ENCODE measurements at places on chromosomes 2 and 18.

DNA sequence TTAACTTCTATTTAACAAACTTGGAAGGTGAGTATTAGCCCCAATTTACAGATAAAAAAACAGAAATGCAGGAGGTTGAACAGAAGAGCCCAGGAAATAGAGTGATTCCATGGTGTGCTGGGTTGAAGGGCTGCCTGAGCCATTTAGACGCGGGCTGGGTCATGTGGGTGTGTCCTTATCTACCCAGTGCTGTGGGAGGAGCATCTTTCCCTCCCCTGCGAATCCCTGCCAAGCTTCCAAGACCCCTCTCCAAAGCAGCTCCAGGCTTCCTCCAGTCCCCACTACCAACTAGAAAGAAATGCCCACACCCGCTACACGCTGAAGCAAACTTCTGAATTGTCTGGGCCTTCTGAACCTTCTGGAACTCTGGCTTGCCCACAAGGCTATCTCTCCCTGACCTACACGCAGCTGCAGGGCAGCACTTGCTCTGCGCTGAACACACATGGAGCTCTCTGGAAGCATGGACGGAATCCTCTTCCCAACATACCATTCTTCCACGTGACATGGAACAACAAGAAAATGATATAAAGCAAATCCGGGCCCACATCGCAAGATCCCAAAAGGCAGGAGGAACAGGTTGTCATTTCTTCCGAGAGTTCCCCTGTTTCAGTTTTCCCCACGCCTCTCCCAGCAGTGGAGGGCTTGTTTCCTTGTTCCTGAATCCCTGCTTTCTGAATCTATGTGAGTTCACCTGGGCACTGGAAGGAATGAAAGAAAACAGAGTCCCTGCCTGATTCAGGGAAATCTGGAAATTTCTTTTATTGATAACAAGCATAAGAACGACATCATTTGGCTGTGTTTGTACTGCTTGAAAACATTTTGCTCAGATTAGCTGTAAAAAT, 562.7 kb upstream of the ID2 start:
- DNase-seq = no peak

DNA sequence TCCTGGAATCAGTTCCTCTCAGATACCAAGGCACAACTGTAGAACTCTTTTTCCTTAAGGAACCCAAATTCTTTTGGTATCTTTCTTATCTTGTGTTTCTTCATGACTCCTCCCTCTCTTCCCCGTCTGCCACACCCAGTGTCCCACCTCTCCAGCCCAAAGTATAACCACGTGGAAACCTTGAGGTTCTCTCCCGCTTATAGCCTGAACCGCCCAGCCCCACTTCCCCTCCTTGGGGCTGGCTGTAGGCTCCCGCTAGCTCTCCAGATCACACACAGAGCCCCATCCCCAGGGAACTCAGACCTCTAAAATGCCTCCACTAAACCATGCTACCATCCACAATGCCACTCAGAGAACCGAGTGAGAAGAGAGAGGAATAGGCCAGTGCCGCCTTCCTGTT, 87.5 kb downstream of the MAPRE2 start:
- DNase-seq = no peak

DNA sequence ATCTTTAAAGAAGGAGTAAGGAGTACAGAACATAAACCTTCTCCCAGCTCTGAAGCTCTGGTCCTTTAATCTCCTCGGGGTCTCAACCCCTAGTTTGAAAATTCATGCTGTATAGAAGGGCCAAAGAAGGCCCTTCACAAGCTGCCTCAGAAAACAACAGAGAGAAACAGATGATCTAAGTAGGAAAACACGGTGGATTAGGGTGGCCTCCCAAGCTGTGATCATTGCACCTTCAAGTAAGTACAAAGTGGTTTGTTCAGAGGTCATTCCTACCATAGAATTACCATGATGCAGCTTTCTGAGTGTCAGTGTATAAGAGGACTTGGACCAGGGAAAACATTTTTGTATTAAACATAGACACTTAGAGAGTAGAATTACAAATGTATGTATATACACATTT, 10.9 kb downstream of the TMEM169 start:
- DNase-seq = no peak

DNA sequence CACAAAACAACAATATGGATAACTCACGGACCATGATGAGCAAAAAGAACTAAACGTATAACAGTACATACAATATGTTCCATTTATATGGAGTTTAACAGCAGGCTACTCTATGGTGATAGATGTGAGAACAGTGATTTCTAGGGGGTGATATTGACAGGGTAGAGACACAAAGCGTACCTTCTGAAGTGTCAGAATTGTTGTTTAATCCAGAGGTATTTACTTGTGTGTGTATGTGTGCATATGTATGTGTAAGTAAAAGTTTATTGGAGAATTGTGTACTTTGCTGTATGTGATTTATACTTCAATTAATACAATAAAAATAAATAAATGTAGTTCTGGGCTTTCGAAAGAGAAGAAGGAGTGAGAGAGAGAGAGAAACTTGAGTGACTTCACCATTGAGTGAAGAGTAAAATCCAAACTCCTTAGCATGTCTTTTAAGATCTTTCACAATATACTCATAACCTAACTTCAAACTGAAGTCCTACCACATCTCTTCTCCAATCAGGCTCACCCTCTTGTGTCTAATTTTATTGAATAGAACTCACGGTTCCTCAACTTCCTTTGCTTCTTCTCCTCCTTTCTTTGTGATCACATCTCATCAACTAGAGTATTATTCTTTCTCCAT, 126.0 kb upstream of the KLF7 start:
- no peak for DNase-seq

DNA sequence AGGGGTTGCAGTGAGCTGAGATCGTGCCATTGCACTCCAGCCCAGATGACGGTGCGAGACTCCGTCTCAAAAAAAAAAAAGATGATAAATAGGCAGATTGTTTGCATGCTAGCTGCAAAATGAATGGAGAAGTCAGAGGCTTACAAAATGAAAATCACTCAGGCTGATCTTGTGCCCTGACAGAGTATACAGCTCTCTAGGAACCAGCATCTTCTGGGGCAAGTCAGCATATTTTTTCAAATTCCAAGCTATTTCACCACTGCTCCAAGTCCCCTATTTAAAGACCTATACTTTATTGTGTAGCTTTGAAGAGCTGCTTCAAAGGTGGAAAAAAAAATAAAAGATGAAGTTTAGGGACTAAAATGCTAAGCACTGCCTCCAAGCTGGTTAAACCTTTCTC, 6.1 kb downstream of the E2F6 start:
- no peak for DNase-seq

DNA sequence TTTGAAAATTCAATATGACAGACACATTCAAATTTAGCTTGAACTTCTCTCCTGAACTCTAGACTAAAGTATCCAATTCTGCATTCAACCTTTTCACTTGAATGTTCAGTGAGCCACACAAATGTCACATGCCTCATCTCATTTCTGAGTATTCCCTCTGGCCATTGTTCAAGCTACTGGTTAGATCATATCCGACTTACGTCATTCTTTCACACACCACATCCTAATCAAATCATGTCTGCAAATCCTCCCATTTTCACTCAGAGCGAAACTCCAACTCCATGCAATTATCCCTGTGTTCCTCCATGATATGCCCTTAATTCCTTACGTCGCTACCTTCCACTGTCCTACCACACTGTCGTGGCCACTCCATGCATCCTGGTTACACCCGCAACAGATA, 425.1 kb downstream of the CBLN2 start:
- DNase-seq = no peak

- no peak for DNase-seq
Observed at GRCh38 chr2:233480490-233481202, 85.9 kb downstream of the USP40 start.

DNA sequence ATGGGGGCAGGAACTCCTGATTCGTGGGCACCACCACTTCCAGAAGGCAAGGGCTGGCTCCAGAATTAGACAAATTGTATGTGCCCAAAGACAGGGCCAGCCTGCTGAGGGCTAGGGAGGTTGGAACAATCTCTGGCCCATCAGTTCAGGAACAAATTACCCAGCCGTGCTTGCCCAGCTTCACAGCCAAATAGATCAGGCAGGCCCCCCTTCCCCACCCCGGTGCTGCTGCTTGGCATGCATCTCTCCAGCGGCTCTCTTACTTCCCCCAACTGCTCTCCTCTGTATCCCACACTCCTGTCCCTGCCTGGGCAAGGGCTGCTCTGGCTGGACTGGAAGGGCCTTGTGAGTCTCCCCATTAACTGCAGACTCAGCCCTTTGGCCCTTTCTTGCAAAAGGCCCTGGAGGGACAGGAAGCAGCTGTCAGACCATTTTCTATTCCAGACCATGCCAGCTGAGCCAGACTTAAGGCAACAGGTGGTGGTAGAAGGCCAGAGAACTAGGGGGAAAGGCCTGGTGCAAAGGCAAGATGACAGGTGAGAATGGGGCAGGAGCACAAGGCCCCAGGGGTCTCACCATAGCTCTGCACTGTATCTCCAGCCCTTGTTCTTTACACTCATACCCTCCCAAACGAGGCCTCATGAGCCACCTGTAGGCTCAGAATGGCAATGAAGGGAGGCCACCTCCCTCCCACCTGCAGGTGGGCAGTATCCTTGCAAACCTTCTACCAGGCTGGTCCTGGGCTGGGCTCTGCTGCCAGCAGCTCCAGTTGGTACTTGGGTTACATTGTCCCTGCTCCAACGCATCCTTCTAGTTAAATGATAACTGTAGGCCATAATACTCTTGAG, 30.7 kb upstream of the ACAA2 start:
- DNase-seq = no peak

DNA sequence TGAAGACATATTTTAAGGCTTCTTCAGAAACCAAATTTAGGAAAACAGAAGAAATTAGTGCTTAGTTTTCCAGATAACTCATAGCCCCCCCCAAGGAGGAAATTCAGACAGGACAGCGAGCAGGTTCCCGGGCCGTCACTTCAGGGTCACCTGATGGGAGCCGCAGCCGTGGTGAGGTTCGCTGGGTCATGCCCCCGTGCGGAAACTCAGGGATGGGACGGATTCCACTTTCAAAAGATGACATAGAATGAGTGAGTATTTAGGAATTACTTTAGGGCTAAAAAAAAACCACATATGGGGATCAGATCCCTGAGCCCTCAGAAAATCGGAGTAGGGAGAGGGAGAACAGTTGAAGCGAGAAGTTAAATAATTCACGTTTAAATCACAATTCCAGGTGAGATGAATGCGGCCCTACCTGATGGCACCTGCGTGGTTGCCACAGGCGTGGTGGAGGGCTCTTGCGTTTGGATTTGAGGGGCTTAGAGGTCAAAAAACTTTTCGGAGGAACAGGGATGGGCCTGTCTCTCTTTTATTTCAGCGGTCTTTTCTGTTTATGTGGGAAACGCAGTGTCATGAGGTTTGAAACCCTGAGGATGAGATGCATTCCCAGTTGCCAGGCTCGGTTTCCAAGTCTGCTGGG, 114.4 kb downstream of the NFATC1 start:
- DNase-seq = no peak

- no peak for DNase-seq
Observed at GRCh38 chr2:234558642-234559041, 61.8 kb upstream of the ARL4C start.

GRCh38 chr2:73489053-73489452, 103.4 kb downstream of the ALMS1 start:
- no peak for DNase-seq

- DNase-seq = no peak
Observed at GRCh38 chr2:119326938-119327337, 39.7 kb downstream of the C2orf76 start.

GRCh38 chr2:220077488-220077887, 450.1 kb downstream of the SLC4A3 start:
- DNase-seq = no peak

GRCh38 chr2:184472481-184472880, 125.8 kb upstream of the ZNF804A start:
- DNase-seq = no peak

GRCh38 chr2:171136024-171136423, 24.7 kb downstream of the TLK1 start:
- DNase-seq = no peak

GRCh38 chr2:86484385-86484784, 43.2 kb downstream of the KDM3A start:
- no peak for DNase-seq

- DNase-seq = no peak
Observed at GRCh38 chr18:24802456-24802855, 342.0 kb downstream of the HRH4 start.

GRCh38 chr2:38765149-38765548, 12.9 kb upstream of the GEMIN6 start:
- DNase-seq = no peak

GRCh38 chr2:72000110-72000509, 147.6 kb downstream of the CYP26B1 start:
- DNase-seq = no peak

- no peak for DNase-seq
Observed at GRCh38 chr2:237904831-237905599, 45.6 kb downstream of the RAMP1 start.

- no peak for DNase-seq
Observed at GRCh38 chr2:169772651-169773050, 26.0 kb upstream of the SSB start.

- DNase-seq = no peak
Observed at GRCh38 chr2:119536707-119537106, 7.5 kb upstream of the CFAP221 start.

- no peak for DNase-seq
Observed at GRCh38 chr2:41928526-41928925, 119.3 kb upstream of the PKDCC start.

DNA sequence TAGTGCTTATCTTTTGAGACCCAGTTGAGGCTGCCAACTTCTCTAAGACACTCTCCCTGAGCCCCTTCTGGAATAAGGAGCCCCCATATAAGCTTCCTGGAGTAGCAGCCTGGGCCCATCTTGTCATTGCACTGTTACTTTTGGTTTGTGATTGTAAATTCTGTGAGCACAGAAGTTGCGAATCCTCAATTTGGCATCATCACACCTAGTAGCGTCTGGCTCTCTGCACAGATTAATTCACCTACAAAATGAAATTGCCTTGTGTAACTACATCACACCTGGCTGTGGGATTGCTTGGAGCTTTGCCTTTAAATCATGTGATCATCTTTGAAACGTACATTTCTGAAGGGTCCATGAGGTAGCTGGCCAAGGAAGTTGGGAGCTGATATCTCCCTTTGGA, 193.2 kb upstream of the BCL2L11 start:
- no peak for DNase-seq

DNA sequence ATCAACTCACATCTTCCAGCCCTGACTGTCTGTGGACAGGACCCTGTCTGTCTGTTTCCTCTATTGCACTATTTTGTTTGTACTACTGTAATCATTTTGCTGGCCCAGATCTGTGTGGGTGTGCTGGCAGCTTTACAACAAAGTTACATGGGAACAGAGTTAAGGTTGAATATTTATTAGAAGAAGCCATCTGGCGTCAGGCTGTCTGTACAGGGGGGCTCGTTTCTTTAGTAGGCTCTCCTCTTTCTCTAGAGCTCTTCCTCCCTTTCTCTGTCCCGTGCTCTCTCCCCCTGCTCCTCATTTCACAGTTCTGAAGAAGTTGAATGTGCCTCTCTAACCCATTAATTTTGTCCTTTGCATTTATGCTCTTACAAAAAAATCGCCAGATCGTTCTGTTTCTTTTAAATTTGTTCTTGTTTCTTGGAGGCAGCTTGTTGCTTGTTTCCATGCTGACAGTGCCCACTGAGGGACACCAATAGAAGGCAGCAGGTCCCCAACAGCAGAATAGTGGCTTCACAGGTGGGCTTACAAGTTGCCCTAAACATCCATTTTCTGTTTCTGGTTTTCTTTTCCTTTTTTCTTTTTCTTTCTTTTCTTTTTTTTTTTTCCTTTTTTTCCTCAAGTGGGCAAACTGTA, 315.2 kb upstream of the ZEB2 start:
- DNase-seq = peak; percentile 23

- DNase-seq = no peak
Observed at GRCh38 chr2:149901231-149901859, 313.8 kb upstream of the MMADHC start.

GRCh38 chr2:239162976-239163687, 237.7 kb downstream of the HDAC4 start:
- DNase-seq = no peak

GRCh38 chr2:98835831-98836385, 100.1 kb downstream of the CRACDL start:
- no peak for DNase-seq
